AG09309 (cell line): ENCODE measurements at places on chromosomes 11 and 22.

- DNase-seq = no peak
Observed at GRCh38 chr11:117950301-117950700, 21.1 kb upstream of the TMPRSS13 start.

DNA sequence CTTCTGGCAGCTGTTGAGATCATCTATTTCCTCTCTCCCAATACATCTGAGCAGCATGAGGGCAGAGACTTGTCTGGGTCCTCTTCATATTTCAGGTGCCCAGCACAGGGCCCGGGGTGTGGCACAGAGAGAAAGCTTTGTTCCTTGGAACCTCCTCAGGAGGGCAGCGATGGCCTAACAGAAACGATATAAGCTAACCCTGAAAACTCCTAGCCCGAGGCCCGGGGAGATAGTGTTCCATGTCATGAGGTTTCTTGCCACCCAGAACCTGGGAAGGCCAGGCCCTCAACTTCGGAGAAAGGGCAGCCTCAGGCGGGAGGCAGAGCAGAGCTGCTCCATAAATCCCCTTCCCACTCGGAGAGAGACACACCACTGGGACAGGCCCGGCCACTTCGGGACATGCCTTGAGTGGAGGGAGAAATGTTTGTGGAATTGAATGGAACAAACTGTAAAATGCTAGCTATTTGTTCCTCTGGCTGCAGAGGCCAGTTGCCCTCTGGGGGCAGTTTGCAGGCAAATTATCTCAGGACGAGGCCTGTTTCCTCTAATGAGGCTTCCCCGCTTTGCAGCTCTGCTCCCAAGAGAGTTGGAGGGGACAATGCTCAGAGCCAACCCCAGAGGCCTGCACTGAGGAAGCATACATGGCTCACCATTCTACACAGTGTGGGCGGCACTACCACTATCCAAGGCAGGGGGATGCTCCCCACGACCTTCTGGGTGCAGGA, 11.6 kb downstream of the ARRB1 start:
- DNase-seq = no peak

DNA sequence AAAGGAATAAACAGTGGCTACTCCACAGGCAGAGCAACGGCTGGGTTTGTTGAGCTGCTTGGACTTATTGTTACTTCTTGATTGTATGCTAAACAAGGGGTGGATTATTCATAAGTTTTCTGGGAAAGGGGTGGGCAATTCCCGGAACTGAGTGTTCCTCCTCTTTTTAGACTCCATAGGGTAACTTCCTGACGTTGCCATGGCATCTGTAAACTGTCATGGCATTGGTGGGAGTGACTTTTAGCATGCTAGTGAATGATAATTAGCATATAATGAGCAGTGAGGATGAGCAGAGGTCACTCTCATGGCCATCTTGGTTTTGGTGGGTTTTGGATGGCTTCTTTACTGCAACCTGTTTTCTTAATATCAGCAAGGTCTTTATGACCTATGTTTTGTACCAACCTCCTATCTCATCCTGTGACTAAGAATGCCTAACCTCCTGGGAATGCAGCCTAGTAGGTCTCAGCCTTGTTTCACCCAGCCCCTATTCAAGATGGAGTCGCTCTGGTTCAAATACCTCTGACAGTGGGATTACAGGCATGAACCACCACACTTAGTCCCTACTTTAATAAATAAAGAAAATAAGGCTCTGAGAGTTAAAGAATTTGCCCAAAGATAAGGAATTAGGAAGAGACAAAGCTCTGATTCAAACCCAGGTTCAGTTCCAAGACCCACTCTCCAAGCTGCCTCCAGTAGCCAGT, 65.6 kb upstream of the CLMP start:
- DNase-seq = no peak

- no peak for DNase-seq
Observed at GRCh38 chr11:71156301-71156700, 96.1 kb downstream of the SHANK2 start.

DNA sequence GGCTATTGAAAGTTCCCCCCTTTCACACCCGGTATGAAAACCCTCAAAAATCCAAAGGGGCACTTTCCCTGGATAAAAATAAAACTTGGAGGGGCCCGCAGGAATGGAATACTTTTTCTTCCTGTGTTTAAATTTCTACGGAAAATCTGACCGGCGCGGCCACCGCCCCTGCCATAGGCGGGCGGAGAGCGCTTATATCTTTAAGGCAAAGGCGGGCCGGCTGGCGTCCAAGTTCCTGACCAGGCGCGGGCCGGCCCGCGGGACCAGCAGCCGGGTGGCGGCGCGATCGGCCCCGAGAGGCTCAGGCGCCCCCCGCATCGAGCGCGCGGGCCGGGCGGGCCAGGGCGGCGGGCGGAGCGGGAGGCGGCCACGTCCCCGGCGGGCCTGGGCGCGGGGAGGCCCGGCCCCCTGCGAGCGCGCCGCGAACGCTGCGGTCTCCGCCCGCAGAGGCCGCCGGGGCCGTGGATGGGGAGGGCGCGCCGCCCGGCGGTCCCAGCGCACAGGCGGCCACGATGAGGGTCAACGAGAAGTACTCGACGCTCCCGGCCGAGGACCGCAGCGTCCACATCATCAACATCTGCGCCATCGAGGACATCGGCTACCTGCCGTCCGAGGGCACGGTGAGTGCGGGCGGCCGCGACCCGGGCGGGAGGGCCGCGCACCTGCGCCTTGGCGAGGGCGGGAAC, at the start of gene ANO1:
TSS of gene ANO1 (plus strand) at position 223 of the 686 bp plus-strand sequence. CDS start at position 513, 290 bp downstream.
- DNase-seq = no peak

DNA sequence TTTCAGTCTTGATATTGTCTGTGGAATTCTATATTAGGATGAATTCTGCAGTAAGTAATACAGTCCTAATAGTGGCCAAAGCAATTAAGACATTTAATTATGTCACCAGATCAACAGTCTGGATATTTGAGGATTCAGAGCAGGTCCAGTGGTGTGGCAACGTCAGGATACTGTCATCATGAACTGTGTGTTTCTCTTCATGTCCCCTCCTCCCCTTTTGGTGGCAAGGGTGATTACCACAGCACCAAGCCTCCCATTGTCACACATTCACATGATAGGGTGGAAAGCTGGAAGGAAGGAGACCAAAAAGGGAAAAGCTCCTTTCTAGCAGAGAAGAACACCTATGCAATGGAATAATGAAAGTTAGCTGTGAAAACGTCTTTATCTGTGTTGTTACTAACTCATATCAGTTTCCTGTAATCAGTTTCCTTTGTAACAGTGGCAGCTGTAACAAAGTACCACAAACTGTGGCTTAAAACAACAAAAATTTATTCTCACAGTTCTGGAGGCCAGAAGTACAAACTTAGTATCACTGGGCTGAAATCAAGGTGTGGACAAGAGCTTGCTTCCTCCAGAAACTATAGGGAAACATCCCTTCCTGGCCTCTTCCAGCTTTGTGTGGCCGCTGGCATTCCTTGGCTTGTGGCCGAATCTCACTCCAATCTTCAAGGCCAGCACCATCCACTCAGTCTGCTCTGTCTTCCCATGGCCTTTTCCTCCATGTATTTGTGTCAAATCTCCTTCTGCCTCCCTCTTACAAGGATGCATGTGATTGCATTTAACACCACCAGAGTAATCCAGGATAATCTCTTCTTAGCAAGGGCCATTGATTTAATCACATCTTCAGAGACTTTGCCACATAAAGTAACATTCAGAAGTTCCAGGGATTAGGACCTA, 6.5 kb upstream of the RBM14 start:
- DNase-seq = no peak

GRCh38 chr11:91560434-91560833, 664.2 kb upstream of the FAT3 start:
- DNase-seq = no peak

- DNase-seq = peak; percentile 57
Observed at GRCh38 chr22:32589007-32589406, 114.4 kb downstream of the FBXO7 start.

GRCh38 chr11:117478126-117478860, 150.6 kb downstream of the CEP164 start:
- no peak for DNase-seq

- DNase-seq = no peak
Observed at GRCh38 chr11:95283146-95283545, 52.1 kb upstream of the SESN3 start.

DNA sequence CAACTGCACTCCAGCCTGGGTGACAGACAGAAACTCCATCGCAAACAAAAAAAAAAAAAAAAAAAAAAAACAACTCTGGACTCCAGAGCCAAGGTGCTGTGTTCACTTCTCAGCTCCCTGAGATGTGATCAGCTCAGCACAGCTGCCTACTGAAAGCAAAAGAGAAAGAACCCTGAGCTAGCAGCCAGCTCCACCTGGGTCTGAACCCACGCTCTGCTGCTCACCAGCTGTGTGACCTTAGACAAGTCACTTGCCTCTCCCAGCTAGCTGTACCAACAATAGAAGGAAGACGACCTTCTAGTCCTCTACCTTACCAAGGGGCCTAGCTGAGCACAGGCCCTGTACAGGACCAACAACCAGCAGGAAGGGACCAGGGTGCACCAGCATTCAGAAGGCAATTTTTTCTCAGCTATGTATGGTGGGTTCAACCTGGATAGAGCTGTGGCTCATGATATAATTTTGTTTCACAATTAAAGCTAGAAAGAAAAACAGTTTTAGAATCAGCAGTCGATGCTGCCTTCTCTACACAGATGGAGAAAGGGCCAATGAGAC, 3.8 kb downstream of the DGCR2 start:
- no peak for DNase-seq

GRCh38 chr11:7570241-7570640, 56.4 kb downstream of the PPFIBP2 start:
- no peak for DNase-seq

GRCh38 chr11:120773501-120774031, 250.3 kb upstream of the TBCEL start:
- DNase-seq = peak; percentile 4

DNA sequence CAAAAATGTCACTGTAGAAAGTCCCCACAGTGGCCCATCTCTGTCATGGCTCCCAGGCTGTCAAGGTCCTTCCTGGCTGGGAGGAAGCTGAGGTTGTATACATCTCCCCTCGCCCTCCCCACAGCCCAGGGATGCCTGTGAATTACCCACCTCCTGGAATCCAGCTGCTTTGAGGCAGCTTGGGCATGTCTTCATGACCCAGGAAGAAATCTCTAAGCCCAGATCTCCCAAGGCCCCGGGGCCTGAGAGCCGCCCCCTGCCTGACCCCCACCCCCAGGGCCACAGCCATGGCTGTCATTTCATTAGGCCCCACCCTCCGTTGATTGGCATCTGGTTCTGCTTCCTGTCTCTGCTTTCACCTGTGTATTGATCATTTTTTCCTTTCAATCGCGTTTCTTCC, 207.5 kb downstream of the TBC1D22A start:
- no peak for DNase-seq

- DNase-seq = no peak
Observed at GRCh38 chr11:67397536-67397935, 4.1 kb downstream of the PPP1CA start.

DNA sequence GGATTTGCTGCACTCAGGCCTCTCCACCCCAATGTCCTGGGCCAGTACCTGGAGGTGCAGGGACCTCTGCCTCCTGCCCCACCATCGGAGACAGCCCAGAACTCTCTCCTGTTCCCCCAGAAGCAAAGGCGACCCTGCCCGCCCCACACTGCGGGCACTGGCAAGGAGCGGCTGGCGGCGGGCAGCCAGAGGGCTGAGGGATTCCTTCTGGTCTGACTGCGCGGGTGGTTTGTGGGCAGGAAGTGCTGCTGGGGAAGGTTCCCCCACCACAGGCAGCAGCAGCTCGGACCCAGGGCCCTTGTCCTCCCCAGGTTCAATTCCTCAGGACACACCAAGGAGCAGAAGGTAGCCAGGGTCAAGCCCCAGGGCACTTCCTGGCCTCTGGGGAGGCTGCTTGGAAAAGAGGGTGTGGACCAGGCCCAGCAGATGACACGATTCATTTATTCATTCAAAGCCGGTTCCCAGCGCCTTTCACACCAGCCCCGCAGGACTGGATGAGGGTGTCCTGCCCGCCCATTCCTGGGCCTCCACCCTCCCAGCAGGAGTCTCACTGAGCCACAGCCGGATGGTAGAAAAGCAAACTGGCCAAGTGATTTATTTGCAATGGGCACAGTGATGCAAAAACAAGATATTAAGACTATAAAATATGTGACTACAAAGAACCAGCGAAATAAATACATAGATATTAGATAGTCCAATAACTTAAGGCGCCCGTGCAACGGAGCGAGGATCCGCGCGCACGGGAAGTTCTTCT, 1.2 kb downstream of the PHLDA2 start:
- no peak for DNase-seq

DNA sequence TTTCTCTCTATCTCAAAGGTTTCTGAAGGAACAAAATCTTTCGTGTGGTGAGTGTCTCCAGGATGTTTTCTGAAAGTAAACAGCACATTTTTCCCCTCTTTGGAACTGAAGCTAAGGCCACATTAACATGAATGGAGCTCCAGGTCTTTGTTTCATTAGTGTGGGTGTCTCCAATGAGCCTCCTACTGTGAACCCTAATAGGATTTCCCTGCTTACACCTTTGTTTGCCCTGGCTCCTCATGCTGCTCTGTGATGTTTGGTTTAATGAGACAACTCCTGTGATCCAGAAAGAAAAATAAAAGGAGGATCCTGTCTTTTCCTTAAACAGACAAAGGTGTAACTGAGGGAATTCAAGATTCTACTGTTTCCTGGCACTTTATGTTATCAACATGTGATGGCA, 76.9 kb upstream of the SLC6A5 start:
- DNase-seq = no peak

DNA sequence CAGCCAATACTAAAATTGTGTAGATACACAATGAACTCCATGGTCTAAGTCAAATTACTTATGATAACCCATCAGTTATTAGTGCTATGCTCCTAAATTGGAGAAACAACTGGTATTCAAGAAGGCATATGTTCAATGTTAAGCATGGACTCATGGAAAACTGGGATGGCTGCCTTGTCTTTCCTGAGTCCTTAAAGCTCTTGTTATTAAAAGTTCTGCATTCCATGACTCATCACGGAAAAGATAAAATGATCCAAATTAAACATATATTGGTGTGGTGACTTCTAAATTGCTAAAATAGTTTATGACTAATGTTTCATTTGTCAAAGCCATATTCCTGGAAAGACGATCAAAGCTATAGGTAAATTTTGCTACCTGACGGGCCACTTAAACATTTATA, 9.4 kb upstream of the EI24 start:
- DNase-seq = no peak

DNA sequence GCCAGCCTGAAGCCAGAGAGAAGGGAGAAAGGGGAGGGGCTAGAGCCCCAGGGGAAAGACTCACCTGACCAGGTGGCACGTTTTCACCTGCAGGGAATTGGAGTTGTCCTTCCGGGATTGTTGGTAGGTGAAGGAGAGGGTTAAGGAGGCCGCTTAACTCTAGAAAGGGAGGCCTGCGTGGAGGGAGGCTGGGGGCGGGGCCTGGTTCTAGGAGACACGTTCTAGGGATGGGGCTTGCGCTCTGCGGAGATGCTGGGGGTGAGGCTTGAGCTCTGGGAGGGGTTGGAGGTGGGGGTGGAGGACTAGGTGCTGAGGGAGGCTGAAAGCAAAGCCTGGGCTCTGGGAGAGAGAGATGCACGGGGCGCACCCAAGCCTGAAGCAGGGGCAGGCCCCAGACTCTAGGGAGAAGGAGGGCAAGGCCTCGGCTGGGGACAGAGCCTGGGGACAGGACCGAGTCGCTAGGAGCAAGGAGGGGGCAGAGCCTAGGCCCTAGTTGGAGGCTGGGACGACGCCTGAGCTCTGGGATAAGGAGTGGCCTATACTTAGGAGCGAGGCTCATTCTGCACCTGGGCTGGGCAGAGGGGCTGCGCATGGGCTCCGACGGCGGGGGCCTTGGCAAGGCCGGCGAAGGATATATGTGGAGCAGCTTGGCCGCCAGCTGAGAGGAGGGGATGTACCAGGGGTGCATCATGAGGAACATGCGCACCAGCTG, 2.4 kb downstream of the RASGRP2 start:
- no peak for DNase-seq
